ENCODE measurements at places on chromosomes 1 and 21. TPM values are rescaled to one million over a fixed set of nuclear protein-coding genes. Genes with fewer than 3 reads are reported as not detected.

- no peak for DNase-seq
Observed at GRCh38 chr1:4825800-4826450, 171.5 kb downstream of the AJAP1 start.

DNA sequence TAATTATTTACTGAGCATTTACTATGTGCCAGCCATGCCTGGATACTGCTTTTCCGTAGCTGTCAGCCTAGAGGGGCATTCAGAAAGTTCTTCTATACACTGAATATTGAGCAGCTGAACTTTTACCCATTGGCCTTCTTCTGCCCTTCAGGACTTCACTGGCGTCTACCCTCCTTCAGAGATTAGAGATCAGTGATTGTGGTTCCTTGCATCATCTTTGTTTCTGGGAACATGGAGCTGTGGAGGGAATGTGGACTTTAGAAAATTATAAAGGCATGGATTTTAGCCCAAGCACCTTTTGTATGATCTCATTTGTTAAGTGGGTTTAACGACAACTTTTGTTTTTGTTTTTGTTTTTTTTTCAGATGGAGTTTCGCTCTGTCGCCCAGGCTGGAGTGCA, 58.7 kb upstream of the POU3F1 start:
- DNase-seq: no peak

GRCh38 chr1:17653728-17654351, 101.3 kb upstream of the ACTL8 start:
- peak; percentile 31 for DNase-seq

DNA sequence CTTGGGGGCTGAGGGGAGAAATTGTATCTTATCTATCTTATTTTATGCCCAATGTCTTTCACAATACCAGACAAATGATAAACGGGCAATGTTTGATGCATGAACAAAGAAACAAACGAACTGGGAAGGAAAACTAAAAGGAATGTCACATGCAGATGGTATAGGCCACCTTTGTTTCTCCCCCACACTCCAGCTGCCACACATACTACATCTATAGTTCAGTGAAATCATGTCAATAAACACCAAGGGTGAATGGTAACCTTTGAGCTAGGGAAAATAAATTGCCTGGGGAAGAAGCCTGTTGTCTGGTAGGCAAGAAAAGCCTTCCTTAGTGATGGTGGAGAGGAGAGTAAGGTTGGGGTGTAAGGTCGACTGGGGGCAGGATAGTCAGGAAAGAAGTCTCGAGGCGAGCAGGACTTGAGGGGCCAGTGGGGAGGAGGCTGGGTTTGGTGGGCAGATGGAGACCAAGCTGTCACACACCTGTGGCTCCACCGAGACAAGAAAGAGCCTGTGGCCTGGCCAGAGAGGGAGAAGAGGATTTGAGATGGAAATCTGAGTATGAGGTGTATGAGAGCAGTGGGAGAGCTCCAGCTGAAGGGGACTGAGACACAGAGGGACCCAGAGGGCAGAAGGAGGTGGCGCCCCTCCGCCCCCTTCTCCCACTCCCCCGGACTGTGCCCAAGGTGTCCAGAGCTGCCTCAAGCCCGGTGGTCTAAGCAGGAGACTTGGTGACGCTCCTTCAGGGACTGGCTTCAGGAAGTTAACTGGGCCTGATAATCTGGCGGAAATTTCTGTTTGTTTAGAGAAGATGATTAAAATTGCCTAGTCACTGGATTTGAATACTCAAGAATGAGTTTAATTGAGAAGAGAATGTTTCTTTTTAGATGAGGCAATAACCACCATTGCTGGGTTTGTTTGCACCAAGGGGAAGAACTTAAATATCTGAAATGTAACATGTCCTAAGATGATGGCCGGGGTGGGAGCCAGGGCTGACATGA, 37.3 kb downstream of the ATF3 start:
- no peak for DNase-seq

DNA sequence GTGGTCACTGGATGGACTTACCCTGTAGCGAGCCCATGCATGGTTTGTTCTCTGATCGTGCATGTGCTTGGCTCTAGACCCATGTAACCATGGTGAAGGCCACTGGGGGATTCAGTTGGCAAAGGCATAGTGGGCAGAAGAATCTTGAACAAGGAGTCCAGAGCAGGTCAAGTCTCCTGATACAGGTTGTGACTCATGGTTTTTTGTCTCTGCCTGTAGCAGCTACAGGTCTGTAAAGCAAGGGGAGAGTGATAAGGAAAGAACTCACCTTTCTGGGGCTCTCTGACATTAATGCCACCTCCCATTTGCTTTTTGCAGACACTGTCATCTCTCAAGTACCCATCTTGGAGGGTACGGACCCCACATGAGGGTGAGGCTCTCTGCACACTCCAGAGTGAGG, 153.4 kb upstream of the CAMK1G start:
- no peak for DNase-seq

GRCh38 chr1:103363008-103363365, 162.5 kb upstream of the RNPC3 start:
- no peak for DNase-seq

- DNase-seq: no peak
Observed at GRCh38 chr21:42654913-42655795, 1.7 kb downstream of the PDE9A start.

GRCh38 chr21:37446552-37446951, 80.0 kb downstream of the DYRK1A start:
- no peak for DNase-seq

GRCh38 chr1:200351826-200352549, 57.8 kb downstream of the ZNF281 start:
- DNase-seq: no peak

- DNase-seq: no peak
Observed at GRCh38 chr1:155205035-155205434, 2.7 kb downstream of the THBS3 start.

- no peak for DNase-seq
Observed at GRCh38 chr1:10490286-10490970, 15.7 kb downstream of the PEX14 start.

DNA sequence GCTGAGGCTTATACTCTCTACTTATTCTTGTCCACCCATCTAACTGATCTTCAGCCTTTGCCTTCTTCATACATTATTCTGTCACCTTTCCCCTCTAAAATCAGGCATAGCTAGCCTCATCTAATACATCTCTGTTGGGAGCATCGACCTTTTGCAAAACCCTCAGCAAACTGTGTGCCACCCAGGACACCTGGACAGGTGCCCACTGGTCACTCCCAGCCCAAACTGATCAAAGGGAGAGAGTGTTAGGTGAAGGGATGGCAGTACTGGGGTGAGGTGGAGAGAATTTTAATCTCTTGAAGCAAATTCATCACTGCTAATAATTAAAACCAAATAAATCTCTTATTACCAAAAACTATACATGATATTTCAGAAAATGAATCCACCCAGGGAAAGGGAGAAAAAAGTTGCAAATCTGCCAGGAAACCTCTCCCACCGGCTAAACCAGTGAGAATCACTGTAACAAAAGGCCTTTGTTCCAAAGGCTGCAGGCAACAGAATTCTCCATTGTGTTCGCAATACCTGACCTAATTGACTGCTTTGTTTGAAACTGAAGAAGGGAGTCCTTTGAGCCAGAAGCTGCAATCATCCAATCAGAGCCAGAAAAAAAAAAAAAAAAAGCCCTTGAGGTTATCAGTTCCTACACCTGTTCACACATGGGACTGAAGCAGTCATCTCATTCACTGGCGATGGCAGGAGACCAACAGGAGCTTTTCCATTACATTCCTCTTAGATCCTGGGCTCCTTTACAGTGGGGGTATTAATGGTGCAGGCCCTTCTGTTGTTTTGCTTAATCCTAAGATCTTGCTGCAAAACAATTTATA, 172.6 kb downstream of the APP start:
- no peak for DNase-seq

GRCh38 chr21:41631564-41632461, 123.9 kb upstream of the TMPRSS2 start:
- DNase-seq: no peak

DNA sequence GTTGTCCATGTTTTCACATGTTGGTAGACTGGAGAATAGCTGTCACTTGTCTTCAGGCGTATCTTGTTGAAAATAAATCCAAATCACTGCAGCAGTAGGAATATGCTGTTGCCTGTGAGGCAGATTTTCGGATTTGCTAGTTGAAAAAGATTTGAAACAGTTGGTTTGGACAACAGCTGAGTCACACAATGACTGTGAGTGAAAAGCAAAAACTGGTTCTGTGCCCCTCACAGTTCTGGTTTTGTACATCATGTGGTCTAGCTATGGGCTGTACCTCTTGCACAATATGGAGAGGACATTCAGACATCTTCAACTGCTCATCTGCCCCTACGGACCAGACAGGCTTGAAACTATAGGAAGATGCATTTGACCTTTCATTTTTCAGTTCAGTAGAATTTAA, 1.8 kb downstream of the ARF1 start:
- DNase-seq: no peak

GRCh38 chr1:177137814-177138213, 26.7 kb downstream of the ASTN1 start:
- DNase-seq: no peak

GRCh38 chr1:160163615-160164014, 12.2 kb downstream of the ATP1A4 start:
- DNase-seq: no peak

DNA sequence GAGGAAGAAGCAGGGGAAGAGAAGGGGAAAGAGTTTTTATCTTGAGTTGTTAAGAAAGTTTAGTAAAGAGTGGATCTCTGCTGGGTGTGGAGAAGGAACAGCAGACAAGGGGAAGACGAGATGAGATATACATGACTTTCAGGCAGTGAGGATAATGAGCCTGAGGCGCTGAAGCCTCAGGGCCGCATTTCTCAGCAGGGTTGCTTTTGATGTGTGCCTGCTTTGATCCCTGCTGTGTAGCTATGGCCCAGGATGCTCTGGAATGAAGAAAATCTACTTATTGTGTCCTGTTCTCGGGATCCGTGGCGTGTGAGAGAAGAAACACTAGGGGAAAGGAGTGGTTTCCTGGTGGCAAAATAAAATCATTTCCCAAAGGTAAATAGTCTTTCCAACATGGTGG, 15.1 kb upstream of the RPE65 start:
- DNase-seq: no peak

DNA sequence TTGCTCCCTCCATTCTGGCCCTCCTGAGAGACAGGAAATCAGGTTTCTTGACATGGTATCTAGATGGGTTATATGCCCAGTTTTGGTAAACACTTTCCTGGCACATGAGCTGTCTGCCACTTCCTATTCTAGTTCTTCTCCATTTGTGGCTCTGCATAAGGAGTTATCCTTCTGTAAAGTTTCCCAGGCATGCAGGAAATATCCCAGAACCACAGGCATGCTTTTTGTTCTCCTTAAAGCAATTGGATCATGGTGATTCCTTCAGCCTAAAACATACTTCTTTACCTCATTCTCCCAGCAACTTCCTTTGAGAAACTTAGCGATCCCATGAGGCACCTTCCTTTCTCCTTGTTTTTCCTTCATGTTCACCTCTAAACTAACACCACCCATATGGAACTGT, 199.8 kb downstream of the CRB1 start:
- DNase-seq: no peak

DNA sequence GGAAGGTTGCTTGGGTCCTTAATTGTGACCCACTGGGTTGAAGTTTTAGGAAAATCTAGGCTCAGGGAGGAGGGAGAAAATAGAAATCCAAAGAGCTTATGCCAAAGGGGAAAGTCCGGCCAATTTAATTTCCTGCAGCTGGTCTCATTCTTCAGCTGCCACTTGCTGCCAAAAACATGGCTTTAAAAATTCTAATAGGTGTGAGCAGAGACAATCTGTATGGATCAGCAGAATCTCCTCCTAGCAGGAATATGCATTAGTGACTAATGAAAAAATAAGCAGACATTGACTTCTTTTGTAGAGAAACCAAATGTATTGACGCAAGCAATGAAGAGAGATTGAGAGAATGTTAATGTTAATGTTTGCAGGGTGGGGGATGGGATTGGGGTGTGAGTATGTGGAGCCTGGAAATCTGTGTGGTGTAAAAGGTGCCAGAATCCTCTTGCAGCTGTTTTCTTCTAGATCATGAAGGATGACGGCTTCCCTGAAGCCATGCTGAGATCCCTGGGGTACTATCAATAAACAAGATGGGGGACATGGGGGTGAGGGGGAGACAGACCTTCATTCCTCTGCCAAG, 35.3 kb downstream of the VWA5B1 start:
- no peak for DNase-seq

DNA sequence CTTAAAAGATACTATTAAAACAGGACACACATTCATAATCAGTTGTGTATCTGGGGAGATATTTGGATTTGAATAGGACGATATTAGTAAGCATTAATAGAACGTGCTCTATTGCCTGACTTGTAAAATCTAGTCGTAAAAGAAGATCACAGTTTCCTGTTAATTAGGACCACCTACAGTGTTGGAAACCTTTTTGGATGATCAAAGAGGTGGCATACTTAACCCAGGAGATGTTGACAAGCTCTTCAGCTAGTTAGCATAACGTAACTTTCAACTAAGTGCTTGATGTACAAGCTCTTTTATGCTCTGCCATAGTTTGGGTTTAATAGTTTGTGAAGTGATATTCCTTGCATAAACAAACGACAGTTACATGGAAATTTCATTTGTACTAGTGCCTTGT, 293.3 kb upstream of the NR5A2 start:
- no peak for DNase-seq

GRCh38 chr1:26524181-26524580, 5.4 kb upstream of the RPS6KA1 start:
- no peak for DNase-seq

DNA sequence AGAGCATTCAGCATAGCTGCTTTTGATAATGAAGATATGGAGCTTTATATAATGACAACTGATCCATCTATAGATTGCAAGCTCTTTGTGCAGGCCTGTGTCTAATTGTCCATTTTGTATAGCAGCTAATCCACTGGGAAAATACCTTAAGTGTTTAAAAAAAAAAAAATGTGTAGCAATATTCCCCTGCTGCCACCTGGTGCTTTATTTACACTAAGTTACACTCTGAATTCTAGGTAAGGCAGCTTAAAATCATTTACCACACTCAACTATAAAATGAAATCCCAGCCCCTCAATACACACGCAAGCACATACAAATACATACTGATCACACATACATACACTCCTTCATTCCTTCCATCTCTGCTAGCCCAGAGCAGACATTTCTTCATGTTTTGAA, 49.1 kb upstream of the BCL9 start:
- DNase-seq: no peak

- no peak for DNase-seq
Observed at GRCh38 chr1:85195703-85196102, 5.1 kb downstream of the SYDE2 start.

GRCh38 chr1:227155688-227156087, 162.6 kb downstream of the CDC42BPA start:
- no peak for DNase-seq

GRCh38 chr1:92587445-92587844, 100.7 kb upstream of the GFI1 start:
- DNase-seq: no peak

- DNase-seq: no peak
Observed at GRCh38 chr1:43963006-43963405, 6.8 kb upstream of the DPH2 start.

CTBS gene
- 13.2 TPM for total RNA-seq

CA14 gene
- not detected for total RNA-seq

F3 gene
- total RNA-seq: 0.40 TPM

NOS1AP gene
- not detected for total RNA-seq

SPATA17 gene
- total RNA-seq: not detected

RAD54L gene
- total RNA-seq: 3.7 TPM

VPS72 gene
- total RNA-seq: 72.1 TPM

WNT3A gene
- total RNA-seq: not detected

LCE6A gene
- not detected for total RNA-seq

TRIM46 gene
- total RNA-seq: 1.9 TPM

FMN2 gene
- not detected for total RNA-seq

IL23R gene
- not detected for total RNA-seq

UBE2U gene
- not detected for total RNA-seq

SYTL1 gene
- total RNA-seq: 76.0 TPM

Data from activated B cell treated with CpG ODN at 0.5 μM for 24 hours (primary cell).